Aorta (tissue), 5 donors: ENCODE measurements at places on chromosomes 4 and X.

- no peak for DNase-seq
Observed at GRCh38 chr4:125952631-125953030, 637.9 kb downstream of the FAT4 start.

DNA sequence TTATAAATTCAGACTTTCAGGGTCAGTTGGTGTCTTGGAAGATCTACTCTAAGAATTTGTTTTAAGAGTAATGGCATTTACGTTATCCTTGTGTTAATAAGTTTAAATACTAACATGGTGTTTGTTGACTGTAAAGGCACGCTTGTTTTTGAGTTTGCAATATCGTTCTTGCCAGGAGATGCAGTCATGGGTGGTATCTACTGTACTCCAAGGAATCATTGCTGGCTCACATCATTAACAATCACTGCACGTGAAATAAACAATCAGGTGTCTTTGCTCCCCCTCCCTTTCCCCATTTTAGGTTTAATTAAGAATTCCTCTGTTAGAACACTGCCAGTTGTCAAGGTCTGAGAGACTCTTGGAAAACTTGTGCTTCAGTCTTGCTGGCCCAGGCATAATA, 1.6 kb downstream of the HHIP start:
- no peak for DNase-seq

- no peak for DNase-seq
Observed at GRCh38 chr4:84697159-84697558, 114.2 kb downstream of the CDS1 start.

DNA sequence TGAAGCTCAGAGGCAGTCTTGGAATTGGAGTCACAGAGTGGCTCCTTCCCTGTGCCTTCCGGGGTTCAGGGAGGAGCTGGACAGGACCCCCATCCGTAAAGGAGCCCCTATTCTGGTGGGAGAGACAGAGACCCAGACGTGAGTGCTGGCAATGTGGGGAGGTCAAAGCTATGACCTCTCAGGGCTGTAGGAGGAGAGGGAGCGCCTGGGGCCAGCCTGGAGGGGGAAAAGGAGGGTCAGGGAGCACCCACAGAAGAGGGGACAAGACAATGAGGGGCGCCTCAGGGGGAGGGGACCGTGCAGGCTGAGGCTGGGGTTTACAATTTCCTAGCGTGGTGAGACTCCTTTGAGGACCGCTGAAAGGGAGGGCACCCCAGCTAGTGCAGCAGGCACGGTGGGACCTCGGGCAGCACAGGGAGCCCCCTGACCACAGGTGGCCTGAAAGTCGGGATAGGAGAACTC, 97.9 kb upstream of the LRPAP1 start:
- DNase-seq: peak; percentile 51

DNA sequence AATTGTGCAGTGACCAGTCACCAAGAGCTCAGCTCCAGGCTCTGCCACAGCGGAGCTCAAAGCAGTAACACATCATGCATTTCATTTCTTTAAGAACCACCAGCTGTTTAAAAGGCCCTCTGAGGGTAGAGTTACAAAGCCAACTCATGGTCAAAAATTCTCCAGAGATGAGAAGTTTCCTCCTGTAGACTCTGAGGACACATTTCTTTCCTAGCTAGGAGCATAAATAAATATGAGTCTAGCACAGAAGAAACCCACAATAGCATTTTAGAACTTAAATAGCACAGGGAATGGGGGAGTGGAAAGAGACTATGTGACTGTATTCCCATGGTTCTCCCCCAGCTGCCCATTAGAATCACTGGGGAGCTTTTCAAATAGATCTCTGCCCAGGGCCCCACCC, 6.5 kb upstream of the CRMP1 start:
- DNase-seq: no peak

- no peak for DNase-seq
Observed at GRCh38 chrX:136115904-136116297, 31.4 kb upstream of the FHL1 start.

GRCh38 chr4:6655924-6656323, 15.4 kb downstream of the MRFAP1 start:
- DNase-seq: no peak

- no peak for DNase-seq
Observed at GRCh38 chrX:26574234-26574633, 358.3 kb downstream of the MAGEB5 start.

DNA sequence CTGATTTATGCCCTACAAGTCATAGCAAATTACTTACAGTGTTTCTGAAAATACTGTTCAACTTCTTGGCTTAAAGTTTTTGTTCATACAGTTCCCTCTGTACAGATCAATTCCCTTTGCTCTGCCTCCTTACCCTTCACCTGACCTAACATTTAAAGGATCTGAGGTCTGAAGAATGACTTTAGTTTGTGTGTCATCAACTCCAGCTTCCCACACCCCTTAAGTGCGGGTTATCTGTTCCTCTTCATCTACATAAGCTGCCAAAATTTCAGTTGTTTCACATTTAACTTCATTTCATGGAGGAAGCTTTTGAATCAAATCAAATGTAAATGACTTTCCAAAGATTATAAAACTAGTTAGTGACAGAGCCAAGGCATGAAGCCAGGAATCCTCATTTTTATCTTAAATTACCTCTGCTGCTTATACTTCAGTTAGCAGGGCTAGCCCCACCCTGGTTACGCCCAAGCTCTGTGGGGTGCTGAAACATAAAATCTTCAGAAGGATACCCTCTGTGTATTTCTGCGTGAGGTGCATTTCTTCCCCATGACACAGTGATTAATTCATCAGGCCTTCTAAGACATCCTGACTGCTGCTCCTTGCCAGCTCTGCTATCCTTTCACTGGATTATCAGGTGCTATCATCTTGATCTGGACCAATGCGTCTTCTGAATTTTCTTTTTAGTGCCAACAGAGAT, 16.5 kb downstream of the CXCL1 start:
- no peak for DNase-seq

GRCh38 chrX:149881081-149881711, at the start of gene MAGEA8:
MAGEA8 (plus strand) TSS chrX:149881183; CDS start chrX:149884273, 3,090 bp downstream.
- no peak for DNase-seq

DNA sequence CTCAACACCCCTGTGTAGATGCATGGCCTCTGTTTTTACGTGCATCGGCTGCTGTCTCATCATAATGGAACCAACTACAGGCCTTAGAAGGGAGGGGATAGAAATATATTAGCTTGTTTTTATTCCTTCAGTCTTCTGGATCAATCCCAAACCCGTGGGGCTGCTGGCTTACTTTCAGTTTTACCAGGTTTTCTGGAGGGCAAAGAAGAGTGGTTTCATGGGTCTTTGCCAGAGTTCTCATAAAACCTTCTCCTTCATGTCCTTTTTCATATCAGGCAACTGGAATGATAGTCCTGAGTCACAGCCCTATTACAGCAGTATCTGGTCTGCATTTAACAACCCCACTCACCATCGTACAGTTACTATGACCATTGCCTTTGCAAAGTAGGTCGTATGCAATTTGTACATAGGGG, 34.6 kb downstream of the PPP2R2C start:
- peak; percentile 11 for DNase-seq

DNA sequence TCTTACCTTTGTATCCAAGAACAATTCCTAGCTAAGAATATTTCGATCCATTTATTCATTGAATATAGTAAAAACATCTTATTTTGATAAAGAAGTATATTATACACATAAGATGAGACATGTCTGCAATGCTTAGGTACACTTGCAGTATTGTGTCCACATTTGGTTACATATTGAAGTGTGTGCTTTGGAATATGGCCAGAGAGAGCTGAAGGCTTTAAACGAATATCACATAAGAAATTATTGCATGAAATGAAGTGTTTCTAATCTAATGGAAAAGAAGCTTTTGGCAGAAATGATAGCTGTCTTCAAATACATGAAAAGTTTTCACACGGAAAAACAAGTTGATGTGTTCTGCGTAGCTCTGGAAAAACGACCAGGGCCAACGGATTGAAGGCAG, 516.1 kb upstream of the ZFP42 start:
- DNase-seq: no peak

GRCh38 chrX:152806035-152806434, 24.5 kb downstream of the CETN2 start:
- no peak for DNase-seq

DNA sequence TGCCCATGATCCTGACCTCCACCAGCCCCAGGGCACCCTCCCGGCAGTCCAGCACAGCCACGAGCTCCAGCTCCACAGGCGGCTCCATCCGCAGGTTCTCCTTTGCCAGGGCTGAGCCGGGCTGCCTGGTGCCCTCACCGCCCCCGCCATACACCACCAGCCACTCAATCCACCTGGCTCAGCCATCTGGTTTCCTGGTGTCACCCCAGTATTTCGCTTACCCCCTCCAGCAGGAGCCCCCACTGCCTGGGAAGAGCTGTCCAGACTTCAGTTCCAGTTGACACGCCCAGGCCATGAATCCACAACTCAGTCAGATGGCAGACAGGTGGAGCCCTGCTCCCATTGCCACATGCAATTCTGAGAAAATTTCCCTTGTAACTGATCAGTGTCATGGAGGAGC, 3.9 kb downstream of the SHISA3 start:
- DNase-seq: no peak

DNA sequence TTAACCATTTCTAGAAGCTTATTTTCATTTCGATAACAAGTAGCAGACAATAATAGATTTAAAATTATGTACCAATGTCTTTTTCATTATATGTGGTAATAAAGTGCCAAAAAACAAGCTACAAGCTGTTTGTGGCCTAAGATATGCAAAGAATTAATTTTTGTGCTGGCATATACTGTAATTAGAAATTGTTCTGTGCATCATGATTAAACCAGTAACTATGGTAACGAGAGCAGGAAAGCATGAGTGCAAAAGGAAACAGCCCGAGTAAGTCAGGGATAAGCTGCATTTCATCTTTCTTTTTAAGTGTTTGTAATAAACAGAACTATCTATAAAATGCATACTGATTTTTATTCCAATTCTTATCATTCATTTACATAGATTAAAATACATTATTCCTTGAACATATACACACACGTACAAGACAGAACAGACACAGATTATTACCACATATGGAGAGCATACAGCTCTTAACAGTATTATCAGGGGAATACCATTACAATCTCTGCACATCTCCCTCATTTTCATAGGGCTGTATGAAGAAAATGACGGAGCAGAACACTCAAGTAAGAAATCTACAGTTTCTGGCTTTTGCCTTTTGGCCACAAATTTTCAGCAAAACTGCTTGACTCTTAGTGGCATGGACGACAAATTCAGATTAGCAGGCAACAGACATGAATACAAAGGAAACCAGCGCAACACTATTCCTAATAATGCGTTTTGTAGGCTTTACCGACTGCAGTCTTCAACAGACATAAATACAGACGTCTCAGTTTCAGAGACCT, 121.3 kb upstream of the WDR17 start:
- no peak for DNase-seq

DNA sequence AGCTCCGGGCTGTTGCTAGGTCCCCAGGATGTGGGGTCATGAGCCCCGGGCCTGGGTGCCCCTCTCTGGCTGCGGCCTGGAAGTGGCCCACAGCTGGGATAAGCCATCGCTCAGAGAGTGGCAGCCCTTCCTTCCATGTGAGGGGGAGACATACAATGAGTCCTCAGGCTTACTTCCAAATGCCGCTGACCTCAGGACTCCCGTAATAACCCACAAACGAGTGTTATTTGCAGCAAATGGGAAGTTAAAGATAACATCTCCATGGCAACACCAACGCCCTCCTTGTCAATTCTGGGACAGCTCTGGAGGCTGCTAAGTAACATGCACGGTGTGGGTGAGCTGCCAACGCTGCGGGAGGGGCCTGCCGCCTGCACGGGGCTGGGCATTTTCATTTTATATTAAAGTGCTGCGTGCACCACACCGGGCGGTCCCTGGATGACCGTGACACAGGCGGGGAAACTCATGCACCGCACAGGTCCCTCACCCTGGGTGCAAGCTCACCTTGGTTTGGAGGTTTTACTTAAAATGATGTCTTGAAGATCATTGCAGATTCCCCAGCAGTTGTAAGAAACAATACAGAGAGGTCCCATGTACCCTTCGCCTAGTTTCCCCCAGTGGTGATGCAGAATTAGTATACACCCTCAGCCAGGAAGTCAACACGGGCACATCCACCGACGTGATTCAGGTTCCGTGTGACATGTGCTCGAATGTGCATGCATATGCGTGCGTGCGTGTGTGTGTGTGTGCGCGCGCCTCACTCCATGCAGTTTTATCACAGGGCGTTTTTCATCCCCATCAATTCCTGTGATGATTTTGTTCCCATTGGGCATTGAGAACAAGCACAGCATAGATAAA, 79.4 kb downstream of the ABLIM2 start:
- peak; percentile 56 for DNase-seq

GRCh38 chrX:103628386-103629317, at the start of gene TCEAL1:
TCEAL1 (plus strand) TSS chrX:103628975; CDS start chrX:103629917, 942 bp downstream.
- peak; percentile 88 for DNase-seq

DNA sequence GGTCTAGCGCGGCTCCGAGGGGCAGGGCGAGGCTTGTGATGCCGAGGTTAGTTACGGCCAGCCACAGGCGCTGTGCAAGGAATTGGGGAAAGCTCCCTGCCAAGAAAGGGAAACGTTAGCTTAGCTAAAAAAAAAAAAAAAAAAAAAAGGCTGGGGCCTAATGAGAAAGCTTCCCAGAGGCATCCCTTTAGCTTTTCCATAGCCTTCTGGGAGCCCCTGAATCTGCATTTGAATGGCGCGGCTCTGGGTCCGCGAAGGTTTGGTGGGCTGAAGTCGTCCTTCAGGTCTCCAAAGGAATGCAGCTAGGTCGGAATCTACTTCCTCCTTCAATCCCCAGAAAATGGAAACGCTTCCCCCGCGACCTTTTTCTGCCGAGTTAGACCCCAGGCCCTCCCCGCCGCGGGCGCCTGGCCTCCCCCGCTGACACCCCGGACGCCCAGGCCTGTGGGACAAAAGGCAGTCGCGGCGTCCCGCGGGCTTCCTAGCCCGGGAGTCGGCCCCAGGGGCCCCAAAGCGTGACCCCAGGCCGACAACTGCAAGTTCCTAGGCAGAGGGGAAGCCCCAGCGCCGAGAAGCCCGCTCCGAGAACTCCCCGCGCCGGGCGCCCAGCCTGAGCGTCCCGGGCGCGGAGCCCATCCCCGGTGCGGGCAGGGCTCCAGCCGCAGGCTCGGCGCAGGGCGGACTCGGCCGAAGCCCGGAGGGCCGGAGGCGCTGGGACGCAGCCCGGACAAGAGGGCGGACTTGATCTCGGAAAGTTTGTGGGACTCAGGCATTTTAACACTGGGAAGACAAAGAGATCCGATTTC, 605 bp upstream of the FAT1 start:
- peak; percentile 68 for DNase-seq

- DNase-seq: no peak
Observed at GRCh38 chrX:66042307-66043077, 2.6 kb upstream of the VSIG4 start.

GRCh38 chrX:101393530-101394305, 2.9 kb downstream of the RPL36A start:
- DNase-seq: no peak

- DNase-seq: no peak
Observed at GRCh38 chr4:35734381-35735098, 509.8 kb downstream of the ARAP2 start.

- DNase-seq: no peak
Observed at GRCh38 chrX:3695536-3695935, 17.9 kb downstream of the PRKX start.
